Ascending aorta (tissue), 2 donors: ENCODE measurements at places on chromosomes 7 and 10.

- no peak for DNase-seq
Measured at GRCh38 chr10:110011681-110012080, 3.9 kb downstream of the ADD3 start.

GRCh38 chr10:20632696-20633095 is 264.4 kb downstream of the NEBL start:
- DNase-seq, result no peak

DNA sequence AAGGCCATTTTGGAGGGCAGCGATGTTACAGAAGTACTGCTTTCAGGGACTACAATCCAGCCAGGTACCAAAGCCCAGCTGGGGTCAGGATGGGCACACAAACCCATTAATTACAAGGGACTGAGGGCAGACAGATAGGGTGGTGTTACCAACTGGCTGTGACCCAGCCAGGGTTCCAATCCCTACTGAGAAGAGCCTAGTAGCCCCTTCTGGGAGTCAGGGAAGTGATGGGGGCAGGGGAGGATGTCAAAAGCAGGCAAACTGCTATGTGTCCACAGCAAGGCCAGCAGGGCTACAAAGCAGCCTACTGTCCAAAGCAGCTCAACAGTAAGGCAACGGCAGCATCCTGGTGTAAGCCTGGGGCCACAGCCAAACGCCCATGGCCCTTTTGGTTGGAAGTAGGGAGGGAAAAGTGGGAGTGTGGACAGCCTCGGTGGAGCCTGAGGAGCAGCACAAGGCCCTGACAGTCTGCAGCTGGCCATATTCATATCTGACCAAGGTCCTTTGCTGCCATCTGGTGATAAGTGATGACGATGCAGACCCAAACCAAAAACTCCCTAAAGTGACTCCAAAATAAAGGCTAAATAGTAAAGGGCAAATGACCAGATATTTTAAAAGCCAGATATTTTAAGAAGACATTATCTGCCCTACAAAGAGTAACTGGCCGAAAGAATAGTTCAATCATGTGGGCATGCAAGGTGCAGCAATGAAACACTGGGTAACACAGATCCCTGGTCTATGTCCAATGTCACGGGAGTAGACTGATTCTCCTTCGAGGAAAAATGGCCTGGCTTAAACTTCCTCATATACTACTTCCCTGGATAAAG is 56.9 kb downstream of the XPNPEP1 start:
- peak; percentile 37 for DNase-seq

DNA sequence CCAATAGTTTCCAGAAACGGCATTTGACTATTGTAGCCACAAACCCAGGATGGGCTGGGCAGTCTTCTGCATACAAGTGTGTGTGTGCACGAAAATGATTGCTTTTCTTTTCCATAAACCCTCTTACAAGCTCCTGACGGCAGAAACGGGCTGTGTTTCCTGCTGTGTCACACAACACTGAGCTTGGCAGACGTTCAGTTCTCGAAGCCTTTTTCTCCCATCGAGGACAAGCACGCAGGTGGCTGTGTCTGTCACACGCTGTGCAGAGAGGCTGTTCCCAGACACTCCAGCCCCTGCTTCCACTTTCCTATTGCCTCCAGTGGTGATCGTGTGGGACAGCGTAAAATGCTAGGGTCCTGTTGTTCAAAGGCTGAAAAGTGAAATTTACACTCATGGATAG is 32.1 kb downstream of the RBAK start:
- no peak for DNase-seq

DNA sequence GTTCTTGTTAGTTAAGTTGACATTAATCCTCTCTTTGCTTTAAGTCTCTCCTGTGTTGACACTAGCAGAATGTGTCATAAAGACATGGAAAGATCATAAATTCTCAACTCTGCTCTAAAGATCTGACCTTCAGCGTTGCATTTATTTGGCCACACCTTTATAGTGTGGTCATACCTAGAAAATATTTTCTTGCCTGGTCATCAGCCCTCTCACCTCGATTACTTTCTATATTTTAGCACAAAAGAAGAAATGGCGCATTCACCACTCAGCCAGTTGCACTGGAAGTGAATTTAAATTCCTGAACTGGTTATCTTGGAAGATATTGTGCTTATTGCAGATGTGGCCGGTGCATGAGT is 96.7 kb upstream of the PDCD4 start:
- no peak for DNase-seq

- DNase-seq, result no peak
Measured at GRCh38 chr7:131218727-131219128, 108.9 kb upstream of the MKLN1 start.

- DNase-seq, result no peak
Measured at GRCh38 chr10:124250506-124250905, 157.1 kb upstream of the CHST15 start.

DNA sequence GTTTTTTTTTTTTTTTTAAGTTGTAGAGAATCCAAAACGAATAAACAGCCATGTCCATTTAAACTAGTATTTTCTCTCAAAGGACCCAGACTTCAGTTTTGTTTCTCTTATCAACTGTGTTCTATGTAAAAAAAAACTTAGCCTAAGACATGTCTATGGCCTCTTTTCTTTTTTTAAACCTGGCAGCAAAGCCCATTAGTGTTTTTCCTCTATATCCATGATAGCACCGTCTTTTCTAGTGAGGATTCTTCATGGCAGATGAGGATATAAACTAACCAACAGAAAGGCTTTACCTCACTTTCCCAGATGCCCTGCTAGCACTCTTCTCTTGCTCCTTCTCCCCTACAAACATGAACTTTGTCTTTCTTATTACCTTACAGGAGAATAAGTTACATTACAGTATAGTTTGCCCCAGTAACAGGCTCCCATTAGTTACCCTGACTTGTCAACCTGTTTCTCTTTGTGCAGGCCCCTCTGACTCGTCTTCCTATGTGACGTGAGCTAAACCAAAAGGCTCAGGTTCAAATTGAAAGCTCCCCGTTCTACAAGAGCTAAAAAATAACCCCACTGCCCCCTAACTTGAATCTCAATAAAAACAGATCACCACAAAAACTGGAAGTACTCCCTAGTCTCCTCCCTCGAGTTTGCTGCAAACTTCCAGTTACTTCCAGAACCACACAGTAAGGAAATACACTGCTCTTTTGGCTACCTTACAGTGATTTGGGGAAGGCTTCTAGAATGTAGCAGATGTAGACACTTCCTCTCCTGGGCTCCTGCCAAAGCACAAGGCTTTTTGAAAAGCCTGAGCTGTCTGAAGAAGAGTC is 20.1 kb downstream of the P4HA1 start:
- no peak for DNase-seq

GRCh38 chr10:27153845-27154193 is 365 bp downstream of the YME1L1 start:
- no peak for DNase-seq

DNA sequence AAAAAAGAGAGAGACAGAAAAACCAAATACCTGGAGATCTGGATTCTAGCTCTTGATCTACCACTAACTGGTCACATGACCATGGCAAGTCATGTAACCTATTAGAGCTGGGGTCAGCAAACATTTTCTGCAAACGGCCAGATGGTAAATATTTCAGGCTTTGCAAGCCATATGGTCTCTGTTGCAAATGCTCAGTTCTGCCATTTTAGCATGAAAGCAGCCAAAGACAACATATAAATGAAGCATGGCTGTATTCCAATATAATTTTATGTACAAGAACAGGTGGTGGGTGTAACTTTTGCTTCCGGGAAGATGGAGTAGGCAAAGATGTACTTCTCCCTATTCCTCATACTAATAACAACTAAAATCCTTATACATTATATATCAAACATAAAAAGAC is 6.7 kb downstream of the FRA10AC1 start:
- no peak for DNase-seq

GRCh38 chr10:27624941-27625340 is 120.7 kb downstream of the MKX start:
- DNase-seq, result no peak

GRCh38 chr10:129890170-129890569 is 73.9 kb downstream of the EBF3 start:
- no peak for DNase-seq

- no peak for DNase-seq
Measured at GRCh38 chr10:6543431-6544005, 36.6 kb downstream of the PRKCQ start.

GRCh38 chr7:17721736-17722285 is 218.5 kb downstream of the SNX13 start:
- DNase-seq, result no peak

- no peak for DNase-seq
Measured at GRCh38 chr7:50803359-50804337, 21.0 kb upstream of the GRB10 start.

DNA sequence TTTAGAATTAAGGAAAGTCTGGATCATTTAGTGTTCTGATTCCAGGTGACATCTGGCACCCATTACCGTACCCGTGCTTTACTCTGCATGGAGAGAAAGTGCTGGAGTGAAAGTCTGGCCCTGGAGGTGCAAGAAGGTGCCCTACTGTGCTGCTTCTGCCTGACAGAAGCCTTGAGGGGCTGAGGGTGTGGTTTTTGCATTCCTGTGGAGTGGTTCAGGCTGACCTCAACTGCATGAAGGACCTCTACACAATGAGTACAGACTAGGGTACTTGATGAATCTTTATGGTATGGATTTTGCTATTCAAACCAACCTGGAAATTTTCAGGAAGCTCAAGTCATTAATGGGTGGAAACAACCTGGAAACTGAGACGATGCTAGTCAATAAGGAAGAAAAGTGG is 45.1 kb upstream of the GSAP start:
- DNase-seq, result no peak

- DNase-seq, result no peak
Measured at GRCh38 chr10:115606086-115606485, 512.9 kb downstream of the ATRNL1 start.

GRCh38 chr10:24898501-24898900 is 53.9 kb downstream of the PRTFDC1 start:
- DNase-seq, result no peak

DNA sequence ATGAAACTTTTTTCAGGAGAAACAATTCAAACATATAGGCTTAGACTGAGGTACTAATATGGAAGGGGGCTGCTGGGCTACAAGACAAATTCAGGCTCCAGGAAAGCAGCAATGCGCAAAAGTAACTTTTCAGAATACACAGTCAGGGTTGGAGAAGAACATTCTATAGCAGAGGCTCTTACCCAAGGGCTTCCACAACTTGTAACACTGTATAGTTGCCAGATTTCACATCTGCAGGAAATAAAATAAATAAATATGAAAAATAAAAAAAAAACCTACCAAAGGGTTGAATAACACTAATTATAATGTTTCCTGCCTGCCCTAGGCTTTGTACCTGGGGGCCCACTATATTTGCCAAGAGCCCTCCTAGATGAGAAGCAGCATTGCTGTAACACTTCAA is 14.3 kb downstream of the MMS19 start:
- DNase-seq, result no peak
